ENCODE measurements at places on chromosomes 1 and 21. TPM values are rescaled to one million over a fixed set of nuclear protein-coding genes. Genes with fewer than 3 reads are reported as not detected.

Gene MINDY1
- total RNA-seq, result 22.6 TPM

Gene MROH9
- total RNA-seq, result not detected

Gene PDZK1IP1
- total RNA-seq, result not detected

Gene KDM5B
- 124 TPM for total RNA-seq

Gene TTC22
- total RNA-seq, result 3.6 TPM

Gene RHCE
- not detected for total RNA-seq

Gene ABCG1
- 3.1 TPM for total RNA-seq

Gene CD247
- 217 TPM for total RNA-seq

Gene NEGR1
- not detected for total RNA-seq

Gene OPRD1
- not detected for total RNA-seq

Gene PKLR
- not detected for total RNA-seq

Gene NUDT4B
- not detected for total RNA-seq

Gene CYP4B1
- 0.56 TPM for total RNA-seq

Gene HMCN1
- total RNA-seq, result 1.2 TPM

Gene CFHR3
- not detected for total RNA-seq

Gene AVPR1B
- not detected for total RNA-seq

Gene ADAMTS4
- total RNA-seq, result 2.2 TPM

Gene SMPDL3B
- 0.45 TPM for total RNA-seq

Gene PDC
- total RNA-seq, result not detected

Gene FTCD
- 0.24 TPM for total RNA-seq

Gene XCL2
- total RNA-seq, result not detected

Gene LCK
- 228 TPM for total RNA-seq

Gene KLHDC8A
- not detected for total RNA-seq

Gene EPHX1
- 1.7 TPM for total RNA-seq

Measured in activated T-helper 17 cell treated with anti-CD3 and anti-CD28 coated beads, Interleukin-2, amount 50 U/mL, for 72 hours (primary cell).